ENCODE measurements at places on chromosomes 12 and 14. TPM values are rescaled to one million over a fixed set of nuclear protein-coding genes. Genes with fewer than 3 reads are reported as not detected.

Gene KRT79
- not detected for total RNA-seq

Gene NAV3
- total RNA-seq, result 4.1 TPM

Gene TSPAN8
- total RNA-seq, result 0.27 TPM

Gene NRL
- 2.7 TPM for total RNA-seq

Gene TAS2R20
- 0.56 TPM for total RNA-seq

Gene KLRK1
- 6.6 TPM for total RNA-seq

Gene CAPS2
- 21.6 TPM for total RNA-seq

Gene RHEBL1
- total RNA-seq, result 1.2 TPM

Gene IL22
- not detected for total RNA-seq

DNA sequence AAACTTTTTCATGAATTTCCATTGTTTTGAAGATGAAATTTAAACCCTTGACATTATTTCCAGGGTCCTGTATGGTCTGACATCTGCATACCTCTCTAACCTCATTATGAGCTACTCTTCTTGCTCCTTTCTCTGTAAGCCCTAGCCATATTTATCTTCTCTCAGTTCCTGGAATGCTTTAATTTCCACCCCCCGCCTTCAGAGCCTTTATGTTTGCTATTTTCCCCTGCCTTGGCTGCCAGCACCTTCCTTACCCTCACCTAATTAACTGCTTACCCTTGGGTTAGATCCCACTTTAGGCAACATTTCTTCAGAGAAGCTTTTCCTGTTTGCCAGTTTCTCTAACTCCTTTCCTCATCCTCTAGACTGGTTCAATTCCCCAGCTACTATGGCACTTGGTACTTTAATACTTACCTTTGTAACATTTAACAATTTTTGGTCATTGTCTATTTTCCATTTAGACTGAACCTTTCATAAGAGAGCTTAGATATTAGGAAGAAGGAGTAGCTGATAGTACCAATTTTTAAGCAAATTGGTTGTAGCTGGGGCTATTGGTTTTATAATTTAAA, 6.0 kb downstream of the STYX start:
- DNase-seq, result no peak

DNA sequence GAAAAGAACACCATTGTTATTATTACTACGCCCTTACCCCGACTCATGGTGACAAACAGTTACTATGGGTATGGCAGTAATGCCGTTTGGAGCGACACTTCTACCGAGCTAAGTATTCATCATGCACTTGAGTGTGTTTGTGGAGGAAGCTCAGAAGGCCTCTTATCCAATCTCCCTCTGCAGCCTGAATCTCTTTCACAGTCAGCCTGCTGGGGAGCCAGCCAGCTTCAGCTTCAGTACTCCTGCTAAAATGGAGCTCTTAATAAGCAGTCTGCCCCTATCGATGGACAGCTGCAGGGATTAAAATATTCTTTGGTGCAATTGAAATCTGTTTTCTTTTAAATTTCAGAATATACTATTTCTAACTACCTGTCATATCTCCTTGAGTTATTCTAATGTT, 24.7 kb upstream of the ATP5MC2 start:
- DNase-seq, result no peak

- DNase-seq, result no peak
Measured at GRCh38 chr12:11026118-11026517, 3.7 kb upstream of the TAS2R19 start.

DNA sequence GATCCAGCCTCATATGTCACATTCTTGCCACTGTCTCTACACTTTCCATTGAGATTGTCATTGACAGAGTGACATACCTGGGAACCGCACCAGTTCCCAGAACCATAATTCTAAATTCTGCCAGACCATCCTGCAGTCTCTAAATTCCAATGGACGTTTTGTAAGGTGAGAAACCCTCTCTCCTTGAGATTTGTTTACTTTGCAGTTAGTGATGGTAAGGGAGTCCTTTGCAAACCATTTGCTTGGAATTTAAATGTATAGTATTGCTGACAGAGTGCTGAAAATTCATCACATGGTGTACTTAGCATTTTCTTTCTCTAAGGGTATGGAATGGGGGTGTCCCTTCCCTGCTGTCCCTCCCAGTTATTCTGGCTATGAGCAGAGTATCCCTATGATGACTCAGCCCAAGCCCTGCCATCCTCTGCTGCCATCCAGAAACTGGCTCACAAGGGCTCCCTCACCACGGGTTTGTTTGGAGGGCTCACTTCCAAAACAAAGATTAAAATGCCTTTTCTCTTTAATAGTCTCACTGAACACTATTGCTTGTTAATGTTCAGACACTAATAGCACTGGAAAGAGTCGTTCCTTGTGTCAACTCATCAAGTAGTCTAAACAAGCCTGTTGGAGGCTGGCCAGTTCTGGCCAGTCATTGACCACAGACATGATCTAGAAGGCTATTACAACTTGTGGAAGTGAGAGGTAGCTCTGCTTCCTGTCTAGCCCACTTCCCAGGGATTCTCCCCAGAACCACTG, 129.0 kb upstream of the HMGA2 start:
- DNase-seq, result peak; percentile 33

- DNase-seq, result no peak
Measured at GRCh38 chr14:77148510-77149231, 7.1 kb upstream of the ZDHHC22 start.

DNA sequence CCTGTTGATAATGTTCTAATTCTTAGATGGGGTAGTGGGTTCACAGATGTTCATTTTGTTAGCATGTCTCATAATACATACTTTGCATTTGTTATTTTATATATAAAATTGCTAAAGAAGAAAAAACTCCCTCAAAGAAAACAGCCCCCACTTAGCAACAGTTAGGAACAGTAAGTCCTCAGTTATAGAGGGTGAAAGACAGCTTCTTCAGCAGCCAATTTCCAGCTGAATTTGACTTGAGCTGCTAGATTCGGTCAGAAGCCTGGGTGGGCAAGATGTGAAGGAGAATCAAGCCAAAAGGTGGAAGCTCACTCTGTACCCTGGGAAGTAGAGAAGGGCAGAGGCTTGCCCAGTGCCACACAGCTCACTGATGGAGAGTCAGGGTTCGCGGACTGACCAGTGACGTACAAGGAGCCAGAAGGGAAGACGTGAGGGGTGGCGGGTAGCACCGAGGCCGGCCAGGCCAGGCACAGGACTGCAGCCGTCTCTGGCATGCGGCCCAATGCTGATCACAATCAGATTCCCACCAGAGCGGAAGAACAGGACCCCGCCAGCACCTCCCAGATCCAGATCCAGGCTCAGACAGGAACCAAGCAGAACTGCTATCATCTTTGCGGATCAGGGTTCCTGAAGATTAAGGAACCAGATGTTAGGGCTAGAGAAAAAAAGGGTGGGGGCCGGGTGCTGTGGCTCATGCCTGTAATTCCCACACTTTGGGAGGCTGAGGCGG, 30.4 kb upstream of the VWF start:
- DNase-seq, result peak; percentile 88

GRCh38 chr12:25269701-25270100, 19.0 kb upstream of the KRAS start:
- DNase-seq, result no peak

GRCh38 chr12:52580496-52580895, 6.9 kb upstream of the KRT74 start:
- DNase-seq, result no peak

DNA sequence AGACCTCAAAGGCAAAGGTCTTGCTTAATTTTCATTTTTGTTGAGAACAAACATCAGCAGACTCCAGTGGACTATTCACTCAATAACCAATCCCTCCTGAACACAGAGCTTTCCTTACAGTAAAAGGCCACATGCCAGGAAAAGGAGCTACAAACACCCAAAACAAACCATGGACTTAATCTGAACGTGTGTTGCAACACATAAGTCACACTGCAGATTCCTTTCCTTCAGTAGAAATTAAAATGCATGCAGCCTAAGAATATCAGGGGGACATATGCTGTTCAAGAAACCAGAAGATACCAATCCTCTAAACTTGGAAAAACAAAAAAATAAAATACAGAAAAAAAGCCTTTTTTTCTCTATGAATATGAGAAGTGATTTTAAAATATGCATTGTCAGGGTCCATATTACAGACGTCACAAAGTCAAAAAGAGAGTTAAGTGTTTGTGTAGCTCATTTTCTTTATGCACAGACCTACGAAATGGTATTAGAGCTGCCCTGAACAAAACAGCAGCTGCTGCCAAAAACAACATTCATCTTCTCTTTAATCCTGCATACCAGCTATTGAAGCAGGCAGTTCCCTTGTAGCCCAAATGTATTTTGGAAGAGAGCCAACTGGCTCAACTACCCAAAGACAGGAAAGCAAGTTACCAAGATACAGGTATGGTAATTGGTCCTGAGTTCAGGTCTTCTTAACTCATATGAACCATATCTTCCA, 26.2 kb downstream of the KITLG start:
- DNase-seq, result no peak
